ENCODE measurements at places on chromosomes 11 and 22.

DNA sequence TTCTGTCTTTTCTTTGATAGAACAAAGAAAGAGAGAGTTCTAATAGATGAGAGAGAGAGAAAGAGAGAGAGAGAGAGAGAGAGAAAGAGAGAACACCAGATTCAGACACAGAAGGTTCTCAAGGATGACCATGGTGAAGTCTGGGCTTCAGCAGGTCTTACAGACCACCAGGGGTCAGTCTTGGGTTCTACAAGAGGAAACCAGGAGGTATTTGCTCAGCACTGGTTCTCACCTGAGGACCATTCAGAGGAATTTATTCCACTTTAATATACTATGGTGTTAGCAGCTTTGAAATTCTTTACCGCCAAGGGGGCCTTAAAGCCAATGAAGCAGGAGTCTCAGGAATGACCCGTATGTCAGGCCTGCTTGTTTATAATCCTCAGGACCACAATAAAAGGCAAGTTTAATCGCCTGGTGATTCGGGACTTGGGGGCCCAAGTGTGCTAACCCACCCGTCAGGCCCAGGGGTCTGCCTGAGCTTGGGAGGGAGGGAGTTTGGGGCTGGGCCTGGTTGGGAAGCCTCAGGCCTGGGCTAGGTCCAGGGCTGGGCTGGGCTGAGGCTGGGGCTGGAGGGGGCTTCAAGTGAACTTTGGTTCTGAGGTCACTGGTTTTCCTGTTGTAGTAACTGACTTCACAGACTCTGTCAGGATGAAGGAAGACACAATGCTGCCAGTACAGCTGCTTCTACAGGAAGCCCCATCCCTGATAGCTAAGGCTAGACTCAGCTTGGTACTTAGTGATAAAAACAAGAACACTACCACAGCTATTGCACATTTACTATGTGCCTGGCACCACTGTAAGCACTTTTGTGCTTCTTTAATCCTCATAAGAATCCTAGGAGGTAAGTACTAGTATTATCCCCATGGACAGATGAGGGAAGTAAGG, 179.2 kb upstream of the ZBED5 start:
- peak; percentile 54 for DNase-seq

DNA sequence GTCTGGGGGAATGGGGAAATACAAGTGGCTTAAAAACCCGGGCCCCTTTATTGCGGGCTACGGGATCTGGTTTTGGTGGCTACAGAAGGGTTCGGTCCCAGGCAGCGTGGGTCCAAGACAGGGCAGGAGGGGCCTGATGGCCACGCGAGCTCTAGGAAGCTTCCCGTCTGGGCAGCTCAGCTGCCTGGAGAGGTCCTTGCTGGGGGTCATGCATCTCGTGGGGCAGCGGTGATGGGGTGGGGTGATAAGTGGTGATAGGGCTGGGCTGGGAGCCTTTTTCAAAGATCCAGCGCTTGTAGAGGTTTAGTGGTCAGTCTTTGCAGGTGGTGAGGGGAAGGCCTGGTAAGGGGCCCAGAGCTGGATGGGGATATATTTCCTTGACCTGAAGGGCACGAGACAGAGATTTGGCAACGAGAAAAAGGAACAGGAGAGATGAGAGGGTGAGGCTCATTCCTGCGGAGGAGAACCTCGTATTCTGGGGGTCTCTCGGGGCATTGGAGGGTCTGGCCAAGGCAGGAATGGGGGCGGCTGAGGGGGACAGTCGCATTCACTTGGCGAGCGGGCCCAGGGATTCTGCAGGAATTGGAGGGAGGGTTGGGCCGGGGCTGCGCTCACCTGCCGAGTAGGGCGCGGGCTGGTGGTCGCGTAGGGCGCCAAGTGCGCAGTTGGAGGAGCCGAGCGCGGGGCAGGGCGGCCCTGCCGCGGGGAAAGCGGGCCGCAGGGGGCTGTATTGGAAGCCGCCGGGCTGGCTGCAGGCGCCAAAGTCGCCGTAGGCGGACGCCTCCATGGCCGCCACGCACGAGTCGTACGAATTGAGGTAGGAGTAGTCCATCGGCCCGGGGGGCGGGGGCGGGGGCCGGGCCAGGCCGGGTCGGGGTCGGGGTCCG, 560 bp downstream of the PHOX2A start:
- no peak for DNase-seq

- DNase-seq, result peak; percentile 87
These were observed 4.2 kb upstream of the OSM start for GRCh38 chr22:30270832-30271231.

- DNase-seq, result no peak
These were observed 392.3 kb upstream of the ARHGAP42 start for GRCh38 chr11:100294748-100295147.

- DNase-seq, result no peak
These were observed at the start of gene CTSW for GRCh38 chr11:65879617-65880016. TSS of gene CTSW (plus strand) at chr11:65879837. CDS start at chr11:65879855, 18 bp downstream.

DNA sequence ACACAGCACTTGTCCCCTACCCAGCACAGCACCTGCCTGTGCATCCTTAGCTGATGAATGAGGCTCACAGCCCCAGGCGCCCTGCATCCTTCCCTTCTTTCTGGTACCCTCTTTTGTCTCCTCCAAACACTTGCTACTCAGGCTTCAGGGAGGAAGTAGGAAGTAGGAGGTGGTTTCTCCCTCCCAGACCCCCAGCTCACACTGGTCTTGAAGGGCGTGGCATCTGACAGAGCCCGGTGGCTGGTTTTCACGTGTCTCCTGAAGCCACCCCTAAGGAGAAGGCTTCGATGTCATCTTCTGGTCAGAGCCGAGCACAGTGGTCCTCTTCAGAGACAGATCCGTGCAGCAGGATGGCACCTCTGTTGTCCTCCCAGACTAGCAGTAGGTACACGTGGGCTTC, 109.8 kb downstream of the PTPRJ start:
- no peak for DNase-seq
